ENCODE measurements at places on chromosomes 16 and 17. TPM values are rescaled to one million over a fixed set of nuclear protein-coding genes. Genes with fewer than 3 reads are reported as not detected.
A peak's percentile ranks its signal among the peaks of the same experiment; 100 is the strongest.

DNA sequence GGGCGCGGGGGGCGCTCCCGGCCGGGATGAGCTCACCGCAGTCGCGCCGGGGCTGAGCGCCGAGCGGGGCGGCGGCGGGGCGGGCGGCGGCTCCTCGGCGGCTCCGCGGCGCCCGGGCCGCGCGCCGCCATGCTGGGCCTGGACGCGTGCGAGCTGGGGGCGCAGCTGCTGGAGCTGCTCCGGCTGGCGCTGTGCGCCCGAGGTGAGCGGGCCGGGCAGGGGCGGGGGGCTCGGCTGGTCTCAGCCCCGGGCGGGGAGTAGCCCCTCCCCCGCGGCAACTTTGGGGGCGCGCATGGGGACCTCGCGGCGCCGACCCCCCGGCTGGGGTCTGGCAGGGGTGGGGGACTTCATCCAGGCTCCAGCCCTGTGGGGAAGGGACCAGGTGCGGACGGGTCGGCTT, at the start of gene ARHGDIG:
Gene ARHGDIG (plus strand): TSS at position 40 of the 400 bp plus-strand sequence. CDS start 90 bp downstream, at position 130.
- peak; percentile 54 for DNase-seq

- no peak for DNase-seq
Measured at GRCh38 chr16:6249863-6250262, 1082.8 kb upstream of the RBFOX1 start.

- no peak for DNase-seq
Measured at GRCh38 chr16:82412770-82413169, 214.0 kb upstream of the CDH13 start.

DNA sequence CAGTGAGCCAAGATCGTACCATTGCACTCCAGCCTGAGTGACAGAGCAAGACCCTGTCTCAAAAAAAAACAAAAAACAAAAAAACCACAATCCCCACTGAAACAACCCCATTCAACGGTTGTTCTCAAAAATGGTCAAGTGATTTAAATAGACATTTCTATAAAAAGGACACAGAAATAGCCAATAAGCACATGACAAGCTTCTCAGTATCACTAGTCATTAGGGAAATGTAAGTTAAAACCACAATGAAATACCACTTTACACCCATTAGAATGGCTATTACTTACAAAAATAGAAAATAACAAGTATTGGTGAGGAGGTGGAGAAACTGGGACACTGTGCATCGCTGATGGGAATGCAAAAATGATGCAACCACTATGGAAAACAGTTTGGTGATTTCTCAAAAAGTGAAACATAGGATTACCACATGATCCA, 26.6 kb upstream of the MYLK3 start:
- DNase-seq = no peak

GRCh38 chr17:81549031-81549557, 3.1 kb downstream of the FAAP100 start:
- DNase-seq = no peak

- peak; percentile 92 for DNase-seq
Measured at GRCh38 chr16:14529010-14529669, 100.9 kb downstream of the PARN start.

DNA sequence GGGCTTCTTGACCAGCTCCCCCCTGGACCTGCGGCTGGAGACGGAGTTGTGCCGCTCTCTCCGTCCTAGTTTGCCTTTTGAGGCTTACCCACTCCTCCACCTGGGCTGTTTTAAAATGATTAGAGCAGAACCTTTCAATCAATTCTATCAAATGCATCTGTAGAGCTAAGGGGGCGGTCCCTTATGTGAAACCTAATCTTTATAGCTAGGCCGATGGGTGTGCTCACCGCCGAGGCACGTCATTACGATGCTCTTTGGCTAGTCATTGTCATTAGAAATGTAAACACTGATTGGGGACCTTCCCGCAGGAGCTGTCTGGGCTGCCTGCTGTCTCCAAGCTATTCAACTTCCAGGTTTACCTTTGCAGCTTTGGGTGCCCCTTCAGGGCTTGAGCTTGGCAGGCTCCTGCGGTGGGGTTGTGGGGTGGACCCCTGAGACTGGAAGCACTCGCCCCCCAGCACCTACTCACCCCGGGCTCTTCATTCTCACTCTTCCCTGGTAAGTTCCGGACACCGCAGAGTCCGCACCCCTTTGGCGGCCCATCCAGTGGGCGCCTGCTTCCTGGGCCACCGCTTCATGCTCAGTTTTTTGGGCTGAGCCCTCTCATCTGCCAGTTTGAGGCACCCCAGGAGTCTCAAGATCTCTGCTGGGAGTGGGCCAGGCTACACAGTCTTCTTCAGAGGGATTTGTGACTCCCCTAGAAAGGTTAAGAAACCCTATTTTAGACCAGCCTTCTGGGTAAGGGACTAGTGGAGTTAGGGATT, 20.9 kb upstream of the IL17C start:
- DNase-seq = no peak

- DNase-seq = peak; percentile 73
Measured at GRCh38 chr17:27879987-27880608, 13.1 kb downstream of the LYRM9 start.

- DNase-seq = no peak
Measured at GRCh38 chr17:80772906-80773242, 218.8 kb upstream of the CHMP6 start.

- DNase-seq = no peak
Measured at GRCh38 chr16:77965346-77965745, 57.0 kb upstream of the CLEC3A start.

DNA sequence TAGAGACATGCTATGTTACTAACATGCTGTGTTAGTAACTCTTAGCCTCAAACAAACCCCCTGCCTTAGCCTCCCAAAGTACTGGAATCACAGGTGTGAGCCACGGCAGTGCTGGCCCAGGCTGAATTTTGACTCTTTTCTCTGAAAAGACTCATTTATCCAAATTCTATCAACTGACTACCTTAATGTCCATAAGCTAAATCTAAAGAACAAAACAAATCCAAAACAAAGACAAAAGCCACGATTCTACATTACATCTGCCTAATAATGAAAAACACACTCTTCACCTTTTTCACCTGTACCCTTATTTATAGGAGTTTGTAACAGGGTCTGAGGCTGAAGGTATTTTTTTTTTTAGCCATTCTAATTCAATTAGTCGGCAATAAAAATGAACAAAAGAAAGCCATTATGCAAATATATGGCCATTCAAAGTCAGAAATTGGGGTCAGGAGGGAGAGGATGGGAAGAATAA, 432.5 kb downstream of the RBFOX1 start:
- no peak for DNase-seq

- DNase-seq = no peak
Measured at GRCh38 chr16:15648135-15648730, 1.8 kb upstream of the NDE1 start.

The UBALD2 gene
- polyA plus RNA-seq = 0.56 TPM

The VTN gene
- 0.34 TPM for polyA plus RNA-seq

The SHCBP1 gene
- 19.1 TPM for polyA plus RNA-seq

Data from GM23248 (cell line).